ENCODE measurements at places on chromosomes 2 and 18. TPM values are rescaled to one million over a fixed set of nuclear protein-coding genes. Genes with fewer than 3 reads are reported as not detected.

GRCh38 chr2:218391202-218391601, 8.5 kb upstream of the CTDSP1 start:
- no peak overlapping the region for H3K27ac ChIP-seq
- peaks cover 10% of the 10 kb centered on the region for H3K4me1 ChIP-seq
- no peaks in the 10 kb centered on the region for H3K36me3 ChIP-seq
- H3K4me3 ChIP-seq, result no peak overlapping the region

DNA sequence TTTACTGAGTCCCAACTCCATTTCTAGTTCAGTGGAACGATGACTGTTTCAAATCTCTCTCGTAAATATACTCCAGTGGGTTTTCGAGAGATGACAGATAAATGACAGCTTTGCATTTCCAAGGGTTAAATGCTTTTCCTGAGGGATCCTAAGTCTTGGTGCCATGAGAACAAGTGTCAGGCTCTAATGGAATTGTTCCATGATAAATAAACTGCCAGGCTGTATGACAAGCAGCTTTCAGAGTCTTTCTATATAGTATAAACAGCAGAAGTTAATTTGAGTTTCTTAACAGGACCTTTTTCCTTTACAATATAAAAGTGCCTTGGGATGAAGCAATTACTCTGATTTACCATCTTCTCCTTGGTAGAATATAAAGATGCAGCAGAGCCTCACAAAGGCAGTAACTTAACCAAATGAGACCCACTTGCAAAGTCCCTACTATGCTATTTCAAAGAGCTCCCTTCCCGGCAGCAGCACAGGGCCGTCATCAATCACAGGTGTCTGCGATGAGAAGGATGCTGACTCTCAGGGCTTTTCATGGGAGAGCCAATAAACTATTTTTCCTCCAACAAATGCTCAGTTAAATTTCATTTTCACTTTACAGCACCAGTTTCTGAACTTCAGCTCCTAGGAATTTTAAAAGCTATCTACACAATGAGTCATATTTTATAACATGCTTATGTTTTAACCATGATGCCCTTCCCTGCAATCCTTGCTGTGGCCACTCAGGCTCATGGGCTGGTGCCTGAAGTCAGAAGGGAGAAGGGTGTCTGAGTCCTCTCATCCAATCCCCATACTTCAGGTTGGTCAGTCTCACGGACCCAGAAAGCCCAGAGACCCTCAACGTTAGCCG, 123.8 kb downstream of the AFF3 start:
- no peaks in the 10 kb centered on the region for H3K36me3 ChIP-seq
- H3K27me3 ChIP-seq, result no peaks in the 10 kb centered on the region
- no peak for DNase-seq
- no peaks in the 10 kb centered on the region for H3K4me1 ChIP-seq
- no peak overlapping the region for H3K27ac ChIP-seq

GRCh38 chr2:227848146-227848545, 23.3 kb upstream of the DAW1 start:
- H3K4me1 ChIP-seq, result no peaks in the 10 kb centered on the region
- no peak overlapping the region for H3K4me3 ChIP-seq
- H3K27me3 ChIP-seq, result no peaks in the 10 kb centered on the region

DNA sequence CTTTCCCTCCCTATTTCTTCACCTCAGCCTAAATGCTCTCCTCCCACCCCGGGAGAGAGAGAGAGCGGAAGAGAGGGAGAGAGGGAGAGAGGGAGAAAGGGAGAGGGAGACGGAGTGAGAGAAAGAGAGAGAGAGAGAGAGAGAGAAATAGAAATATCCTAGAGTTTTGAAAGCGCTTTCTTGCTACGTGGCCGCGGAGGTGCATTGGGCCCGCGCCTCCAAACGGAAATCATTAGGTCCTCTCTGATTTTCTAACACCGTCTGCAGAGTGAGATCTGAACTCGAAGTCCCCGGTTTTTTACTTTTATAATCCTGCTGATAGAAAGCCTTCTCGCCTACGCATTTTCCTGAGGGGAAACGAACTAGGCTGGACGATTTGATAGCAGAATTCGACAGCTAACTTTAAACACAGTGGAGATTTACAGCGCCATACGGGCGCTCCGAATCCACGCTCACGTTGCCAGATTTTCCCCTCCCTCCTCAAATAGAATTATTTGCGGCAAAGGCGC, 903 bp upstream of the EVX2 start:
- DNase-seq, result no peak
- H3K27me3 ChIP-seq, result peaks cover 98% of the 10 kb centered on the region
- H3K4me3 ChIP-seq, result peak overlapping the region; percentile 52
- H3K36me3 ChIP-seq, result peaks cover 2% of the 10 kb centered on the region
- no peak overlapping the region for H3K27ac ChIP-seq

DNA sequence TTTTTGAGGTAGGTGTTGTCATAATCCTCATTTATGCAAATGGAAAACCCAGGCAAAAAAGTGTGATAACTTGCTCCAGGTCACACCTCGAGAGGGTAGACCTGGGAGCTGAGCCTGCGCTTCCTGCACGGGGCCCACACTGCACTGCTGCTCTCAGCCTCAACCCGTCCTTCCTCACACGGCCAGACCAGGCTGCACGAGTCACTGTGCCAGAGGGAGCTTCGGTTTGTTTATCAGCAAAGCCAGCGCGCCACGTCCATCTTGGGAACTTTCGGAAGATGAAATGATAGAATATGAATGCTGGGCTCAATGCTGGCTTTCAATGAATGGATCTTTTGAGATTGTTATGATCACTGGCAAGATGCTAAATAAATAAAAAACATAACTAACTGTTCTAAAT, 14.4 kb downstream of the COPS9 start:
- DNase-seq, result no peak
- H3K27me3 ChIP-seq, result no peaks in the 10 kb centered on the region
- H3K4me1 ChIP-seq, result no peaks in the 10 kb centered on the region
- H3K4me3 ChIP-seq, result no peak overlapping the region
- no peaks in the 10 kb centered on the region for H3K36me3 ChIP-seq

DNA sequence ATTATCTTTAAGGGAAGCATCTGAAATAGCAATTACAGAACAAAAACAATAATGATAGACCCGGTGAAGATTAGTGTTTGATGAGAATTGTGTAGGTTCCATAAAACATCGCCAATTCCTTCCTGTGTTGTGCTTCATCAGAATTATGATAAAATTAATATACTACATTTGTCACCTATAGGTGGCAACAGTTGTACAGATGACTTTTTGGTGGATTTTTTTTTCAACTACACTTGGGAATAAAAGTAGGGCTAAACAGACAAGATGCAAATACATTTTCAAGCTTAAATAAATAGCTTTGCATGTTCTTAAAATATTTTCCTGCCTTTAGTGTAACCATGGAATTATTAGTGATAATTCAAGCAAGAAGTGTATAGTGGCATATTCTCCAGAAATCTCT, 7.0 kb upstream of the LYPD1 start:
- DNase-seq, result no peak
- no peak overlapping the region for H3K27ac ChIP-seq
- no peak overlapping the region for H3K4me3 ChIP-seq
- no peaks in the 10 kb centered on the region for H3K27me3 ChIP-seq
- no peaks in the 10 kb centered on the region for H3K4me1 ChIP-seq
- H3K36me3 ChIP-seq, result no peaks in the 10 kb centered on the region

DNA sequence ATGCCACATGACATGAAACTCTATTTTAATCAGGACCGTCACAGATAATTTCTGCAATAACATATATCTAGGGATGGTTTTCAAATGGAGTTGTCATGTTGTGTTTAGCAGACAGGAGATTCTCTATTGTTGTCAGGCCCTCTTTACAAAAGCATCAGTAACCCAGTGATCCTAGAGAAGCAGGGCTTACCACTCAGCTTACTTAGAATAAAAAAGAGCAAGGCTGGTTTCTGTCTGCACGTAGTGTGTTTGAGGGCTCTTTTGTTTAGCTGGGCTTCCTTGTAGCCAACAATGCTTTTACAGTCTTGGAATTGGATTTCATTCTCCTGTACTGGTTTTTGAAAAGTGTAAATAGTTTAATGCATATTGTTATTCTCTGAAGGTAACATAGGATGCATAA, 210.5 kb upstream of the NRP2 start:
- no peaks in the 10 kb centered on the region for H3K36me3 ChIP-seq
- no peak overlapping the region for H3K4me3 ChIP-seq
- no peak for DNase-seq

GRCh38 chr2:151523850-151524249, 114.1 kb downstream of the RIF1 start:
- no peaks in the 10 kb centered on the region for H3K4me1 ChIP-seq
- no peak for DNase-seq
- H3K4me3 ChIP-seq, result no peak overlapping the region
- no peaks in the 10 kb centered on the region for H3K36me3 ChIP-seq
- no peak overlapping the region for H3K27ac ChIP-seq
- no peaks in the 10 kb centered on the region for H3K27me3 ChIP-seq

- no peak overlapping the region for H3K27ac ChIP-seq
- no peak for DNase-seq
- peaks cover 4% of the 10 kb centered on the region for H3K27me3 ChIP-seq
- H3K36me3 ChIP-seq, result no peaks in the 10 kb centered on the region
Observed at GRCh38 chr2:1553671-1554295, 140.5 kb downstream of the TPO start.

GRCh38 chr2:221285148-221285547, 287.0 kb downstream of the EPHA4 start:
- H3K4me1 ChIP-seq, result no peaks in the 10 kb centered on the region
- H3K4me3 ChIP-seq, result no peak overlapping the region
- no peak overlapping the region for H3K27ac ChIP-seq
- H3K27me3 ChIP-seq, result no peaks in the 10 kb centered on the region
- no peaks in the 10 kb centered on the region for H3K36me3 ChIP-seq

DNA sequence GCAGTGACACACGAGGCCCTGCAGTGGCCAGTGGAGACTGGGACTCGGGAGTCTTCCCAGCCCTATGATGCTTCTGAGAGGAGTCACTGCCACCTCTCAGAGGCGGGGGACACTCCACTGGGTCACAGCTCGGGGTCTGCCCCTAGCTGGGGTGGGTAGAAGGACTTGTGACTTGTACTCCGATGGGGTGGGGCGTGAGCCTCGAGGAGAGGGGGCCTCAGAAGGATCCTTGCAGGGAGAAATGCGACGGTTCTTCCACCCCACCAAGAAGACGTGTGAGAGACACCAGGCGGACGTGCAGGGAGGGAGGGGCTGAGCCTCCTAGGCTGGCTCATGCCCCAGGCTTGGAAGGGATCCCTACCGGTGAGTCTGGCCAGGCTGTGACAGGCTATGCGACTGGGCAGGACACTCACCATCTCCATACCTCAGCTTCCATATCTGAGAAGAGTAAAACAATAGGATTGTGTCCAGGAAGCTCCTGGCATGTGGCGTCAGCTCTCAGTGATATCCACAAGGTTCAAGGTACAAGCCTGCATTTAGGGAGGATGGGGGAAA, 11.1 kb upstream of the OTOS start:
- H3K36me3 ChIP-seq, result no peaks in the 10 kb centered on the region
- no peaks in the 10 kb centered on the region for H3K4me1 ChIP-seq
- H3K27ac ChIP-seq, result no peak overlapping the region

DNA sequence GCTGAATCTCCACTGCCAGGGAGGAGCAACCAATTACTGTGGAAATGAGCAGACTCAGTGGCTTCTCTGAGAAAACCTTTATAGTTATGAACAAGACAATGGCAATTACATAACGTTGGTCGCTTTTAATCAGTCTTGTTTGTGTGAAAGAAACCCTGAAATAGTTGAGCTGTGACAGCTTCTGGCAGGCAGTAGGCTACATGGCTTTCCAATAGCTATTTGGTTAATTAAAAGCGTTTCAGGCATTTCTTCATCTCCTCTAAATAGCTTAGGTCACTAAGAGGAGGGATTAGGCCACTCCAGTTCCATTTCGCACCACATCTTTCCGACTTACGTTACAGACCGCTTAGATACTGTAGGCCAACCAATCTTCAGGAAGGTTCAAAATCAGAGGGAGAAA, 794.4 kb upstream of the ID2 start:
- H3K36me3 ChIP-seq, result peaks cover 48% of the 10 kb centered on the region
- H3K27me3 ChIP-seq, result no peaks in the 10 kb centered on the region
- no peak overlapping the region for H3K27ac ChIP-seq
- no peak for DNase-seq
- H3K4me1 ChIP-seq, result peaks cover 9% of the 10 kb centered on the region
- H3K4me3 ChIP-seq, result no peak overlapping the region

DNA sequence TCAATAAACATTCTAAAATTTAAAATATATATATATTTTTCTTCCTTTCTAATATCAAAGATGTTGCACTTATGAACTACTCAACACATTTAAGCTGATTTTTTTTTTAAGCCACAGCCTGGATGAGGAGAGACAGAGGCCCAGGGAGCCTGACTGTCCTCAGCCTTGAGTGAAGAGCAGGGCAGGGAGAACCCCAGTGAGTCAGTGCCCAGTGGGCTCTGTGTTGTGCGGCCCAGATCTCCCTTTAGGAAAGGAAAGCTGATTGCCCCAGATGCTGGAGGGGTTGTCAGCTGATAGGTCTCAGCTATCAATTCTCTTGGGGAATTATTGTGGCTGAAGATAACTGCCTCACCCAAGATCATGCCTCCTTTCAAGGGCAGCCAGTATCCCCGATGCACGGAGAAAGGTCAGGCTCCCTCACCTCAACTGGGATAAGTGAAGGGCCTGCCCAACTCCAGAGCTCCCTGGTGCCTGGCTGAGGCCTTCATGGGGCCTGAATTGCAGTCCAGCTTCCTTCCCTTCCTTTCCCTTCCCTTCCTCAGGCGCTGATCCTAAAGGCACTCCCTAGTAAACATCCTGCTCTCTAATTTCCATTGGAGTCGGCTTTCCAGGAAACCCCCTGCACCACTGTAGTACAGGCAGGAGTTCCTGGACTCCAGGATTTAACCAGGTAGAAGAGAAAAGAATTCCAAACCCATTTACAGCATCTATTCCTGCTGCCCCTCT, 106.9 kb upstream of the ATL2 start:
- H3K27ac ChIP-seq, result no peak overlapping the region
- H3K36me3 ChIP-seq, result no peaks in the 10 kb centered on the region
- H3K4me1 ChIP-seq, result no peaks in the 10 kb centered on the region
- no peak for DNase-seq
- H3K27me3 ChIP-seq, result no peaks in the 10 kb centered on the region

DNA sequence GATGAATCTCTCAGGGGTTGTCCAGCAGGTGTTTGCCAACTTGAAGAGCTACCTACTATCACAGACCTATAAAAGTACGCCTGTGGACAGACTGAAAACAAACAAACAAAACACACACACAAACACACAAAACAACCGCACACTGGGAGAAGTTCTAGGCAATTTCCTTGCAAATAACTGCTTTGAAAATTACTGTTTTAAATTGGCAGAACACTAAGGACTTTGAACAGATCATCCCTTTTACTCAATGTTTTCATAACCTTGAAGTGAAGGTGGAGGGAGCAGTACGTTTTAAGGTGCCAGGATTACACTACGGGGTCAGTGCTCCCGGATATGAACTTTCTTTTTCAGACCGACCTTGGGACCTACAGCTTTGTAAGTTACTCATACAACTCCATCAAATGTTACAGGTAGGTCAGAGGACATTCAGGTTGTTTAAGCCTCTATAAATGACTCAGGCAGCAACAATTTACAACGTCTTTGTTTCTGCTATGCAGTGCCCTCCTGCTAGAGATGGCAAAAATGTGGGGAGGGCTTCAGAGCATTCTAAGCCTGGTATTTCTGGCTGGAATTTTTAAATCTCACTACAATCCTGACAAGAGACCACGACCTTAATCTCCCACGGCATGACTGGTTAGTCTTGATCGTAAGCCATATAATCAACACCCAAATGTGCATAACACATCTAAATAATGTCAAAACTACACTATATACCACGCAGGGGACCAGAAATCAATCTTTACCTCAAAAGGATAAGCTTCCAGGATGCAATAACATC, 1.4 kb upstream of the SLC20A1 start:
- H3K27ac ChIP-seq, result no peak overlapping the region
- H3K4me1 ChIP-seq, result peaks cover 5% of the 10 kb centered on the region
- peaks cover 19% of the 10 kb centered on the region for H3K36me3 ChIP-seq
- no peaks in the 10 kb centered on the region for H3K27me3 ChIP-seq
- DNase-seq, result no peak
- peak overlapping the region; percentile 99 for H3K4me3 ChIP-seq

The RDH14 gene
- 23.6 TPM for total RNA-seq

The ASPRV1 gene
- 0.95 TPM for total RNA-seq

The ABCG5 gene
- not detected for total RNA-seq

The ACTG2 gene
- 13.7 TPM for total RNA-seq

The CRYGC gene
- not detected for total RNA-seq

The LAMA3 gene
- total RNA-seq, result 5.0 TPM

Measured in H1 (cell line).